ENCODE measurements at places on chromosomes 2 and 18.
A peak's percentile ranks its signal among the peaks of the same experiment; 100 is the strongest.

DNA sequence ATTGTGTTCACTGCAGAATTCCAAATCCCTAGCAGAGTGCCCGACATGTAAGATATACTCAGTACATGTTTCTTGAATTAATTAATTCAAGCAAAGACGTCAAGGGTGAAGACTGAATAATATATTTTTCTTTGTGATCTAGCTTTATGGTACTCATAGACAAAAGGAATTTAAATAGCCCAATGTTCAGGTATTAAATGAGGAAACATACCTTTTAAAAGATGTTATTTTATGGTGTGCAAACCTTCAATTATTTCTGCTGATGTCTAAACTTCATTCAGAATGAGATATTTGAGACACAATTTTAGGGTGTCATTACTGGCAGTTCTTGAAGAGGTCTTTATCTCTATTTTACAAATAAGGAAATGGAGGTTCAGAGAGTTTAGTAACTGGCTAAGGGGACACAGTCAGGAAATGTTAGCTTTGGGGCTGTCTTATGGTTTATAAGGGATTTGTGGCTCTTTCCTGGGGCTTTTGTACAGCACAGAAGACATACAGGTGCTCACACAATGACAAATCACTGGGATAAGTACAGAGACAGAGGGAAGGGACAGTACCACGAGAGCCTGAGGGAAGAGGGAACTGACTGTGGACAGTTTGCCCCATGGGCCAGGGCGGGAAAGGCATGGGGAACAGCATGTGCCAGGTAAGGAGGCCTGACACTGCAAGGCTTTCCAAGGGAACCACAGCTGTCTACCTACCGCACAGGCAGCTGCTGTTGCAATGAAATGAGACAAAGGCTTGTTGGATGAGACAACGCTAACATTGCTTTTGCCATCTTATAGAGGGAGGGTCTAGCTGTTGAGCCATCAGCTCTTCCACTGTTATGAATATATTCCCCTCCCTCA lies 155.3 kb downstream of the DDX1 start:
- no peak for DNase-seq

- DNase-seq, result no peak
Observed at GRCh38 chr18:35573531-35573930, 8.0 kb upstream of the GALNT1 start.

DNA sequence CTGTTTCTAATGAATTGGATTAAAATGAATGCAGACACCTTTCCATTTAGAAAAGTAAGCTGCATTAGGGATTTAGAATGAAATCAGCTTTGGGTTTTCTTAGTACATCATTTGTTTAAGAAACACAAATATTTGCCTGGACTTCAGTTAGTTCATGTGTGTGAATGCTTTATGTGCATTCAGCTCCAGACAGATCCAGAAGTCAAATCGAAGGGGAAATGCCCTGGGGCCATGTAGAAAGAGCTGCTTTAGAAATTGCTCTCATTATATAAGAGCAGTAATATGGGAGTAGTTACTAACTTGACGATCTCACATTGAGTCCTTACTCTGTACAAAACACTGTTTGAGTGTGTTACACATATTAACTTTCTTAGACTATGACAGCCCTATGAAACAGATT lies 88.0 kb upstream of the TTC39C start:
- DNase-seq, result no peak

GRCh38 chr2:104863468-104864279 lies 9.8 kb downstream of the POU3F3 start:
- no peak for DNase-seq

DNA sequence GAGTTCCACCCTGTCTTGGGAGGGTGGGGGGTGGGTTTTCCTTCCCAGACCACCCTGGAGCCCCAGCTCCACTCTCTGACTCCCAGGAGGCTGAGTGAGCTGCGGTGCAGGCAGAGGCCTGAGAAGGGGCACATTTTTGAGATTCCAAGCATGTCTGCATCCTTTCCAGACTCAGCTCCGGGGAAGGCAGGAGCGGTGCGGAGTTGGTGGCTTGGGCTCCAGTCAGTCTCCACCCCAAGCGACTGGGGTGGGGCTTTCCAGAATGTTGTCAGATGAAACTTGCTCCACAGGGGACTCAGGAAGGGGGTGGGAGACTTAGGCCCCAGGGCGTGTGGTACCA lies 44.2 kb upstream of the HS6ST1 start:
- no peak for DNase-seq

GRCh38 chr2:9708683-9709538 lies 78.1 kb upstream of the YWHAQ start:
- peak; percentile 7 for DNase-seq

DNA sequence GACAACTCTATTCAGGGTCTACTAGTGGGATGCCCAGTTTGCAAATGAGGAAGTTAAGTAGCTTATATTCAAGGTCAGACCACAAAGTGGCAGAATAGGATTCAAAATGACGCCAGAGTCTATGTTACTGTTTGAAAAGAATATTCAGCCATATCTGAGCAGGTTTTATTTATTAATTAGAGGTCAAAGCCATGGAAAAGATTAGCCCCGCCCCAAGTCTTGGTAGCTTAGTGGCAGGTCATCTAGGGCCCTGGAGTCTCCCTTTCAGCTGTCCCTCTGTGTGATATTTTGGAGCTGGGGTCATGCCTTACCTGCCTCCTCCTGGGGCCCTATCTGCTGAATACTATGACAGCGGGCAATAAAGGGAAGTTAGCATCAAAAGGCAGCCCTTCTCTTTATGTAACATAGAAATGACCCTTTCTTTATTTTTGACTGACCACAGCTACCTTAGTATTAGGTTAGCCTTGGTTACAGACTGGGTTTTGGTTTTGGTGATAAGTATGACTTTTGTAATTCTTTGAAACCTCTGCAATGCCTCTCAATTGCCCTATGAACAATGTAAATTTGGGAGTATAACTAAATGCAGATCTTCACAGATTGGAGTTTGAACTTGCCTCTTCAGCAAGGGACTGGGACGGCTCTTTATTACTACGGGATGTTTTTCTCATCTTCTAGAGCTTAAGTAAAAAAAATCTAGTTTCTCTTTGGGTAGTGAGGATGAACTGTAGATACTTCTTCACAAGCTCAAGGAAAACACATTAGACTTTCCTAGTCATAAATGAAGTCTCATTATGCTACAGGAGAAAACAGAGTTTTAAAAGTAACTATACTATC lies 153.0 kb upstream of the ITGA4 start:
- no peak for DNase-seq

GRCh38 chr2:84197901-84198300 lies 261.2 kb downstream of the SUCLG1 start:
- no peak for DNase-seq

DNA sequence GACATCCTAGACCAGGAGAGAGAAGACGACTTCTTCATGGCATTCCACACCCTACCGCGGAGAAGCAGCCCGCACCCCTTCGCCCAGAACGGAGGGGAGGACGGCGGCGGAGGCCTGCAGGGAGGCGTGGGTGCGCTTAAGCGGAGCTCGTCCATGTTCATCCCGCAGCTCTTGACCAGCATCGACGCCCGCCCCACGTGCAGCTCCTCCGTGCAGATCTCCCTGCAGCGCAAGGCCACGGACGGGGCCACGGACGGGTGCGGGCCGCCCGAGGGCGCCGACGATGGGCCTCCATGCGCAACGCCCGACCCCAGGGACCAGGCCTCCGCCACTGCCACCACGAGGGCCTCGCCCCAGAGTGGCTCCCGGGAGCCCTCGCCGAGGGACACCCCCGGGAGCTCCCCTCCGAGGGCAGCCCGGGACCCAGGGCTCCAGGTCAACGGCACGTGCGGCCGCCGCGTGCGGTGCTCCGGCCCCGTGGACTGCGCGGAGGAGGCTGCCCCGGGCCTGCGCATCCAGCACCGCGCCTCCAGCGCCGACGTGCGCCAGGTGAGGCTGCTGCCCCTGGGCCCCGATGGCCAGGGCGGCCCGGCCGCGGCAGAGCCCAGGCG lies 211.8 kb downstream of the NEDD4L start:
- DNase-seq, result no peak

GRCh38 chr2:22634167-22634566 lies 750.8 kb upstream of the KLHL29 start:
- no peak for DNase-seq

DNA sequence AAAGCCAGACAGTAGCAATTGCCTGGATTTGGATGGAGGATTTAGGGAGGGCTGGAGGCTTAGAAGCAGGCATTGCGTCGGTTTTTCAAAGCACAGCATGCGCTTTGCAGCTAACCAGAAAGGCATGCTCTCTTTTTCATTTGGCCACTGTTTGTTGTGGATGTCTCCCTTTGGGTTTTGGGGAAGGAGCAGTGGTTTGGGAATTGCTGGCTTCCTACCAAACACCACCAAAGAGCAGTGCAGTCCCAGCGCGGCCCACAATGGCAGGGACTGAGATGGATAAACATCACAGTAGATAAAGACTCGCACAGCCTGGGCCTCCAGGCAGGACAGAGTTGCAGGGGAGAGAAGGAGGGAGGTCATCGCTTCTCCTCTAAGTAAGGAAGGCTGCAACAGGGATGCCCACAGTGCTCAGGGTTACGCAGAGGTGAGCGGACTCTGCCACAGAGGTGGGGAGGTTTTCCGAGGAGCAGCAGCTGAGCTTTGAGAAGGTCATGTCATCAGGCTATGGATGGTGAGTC lies 148.5 kb downstream of the MYT1L start:
- no peak for DNase-seq

DNA sequence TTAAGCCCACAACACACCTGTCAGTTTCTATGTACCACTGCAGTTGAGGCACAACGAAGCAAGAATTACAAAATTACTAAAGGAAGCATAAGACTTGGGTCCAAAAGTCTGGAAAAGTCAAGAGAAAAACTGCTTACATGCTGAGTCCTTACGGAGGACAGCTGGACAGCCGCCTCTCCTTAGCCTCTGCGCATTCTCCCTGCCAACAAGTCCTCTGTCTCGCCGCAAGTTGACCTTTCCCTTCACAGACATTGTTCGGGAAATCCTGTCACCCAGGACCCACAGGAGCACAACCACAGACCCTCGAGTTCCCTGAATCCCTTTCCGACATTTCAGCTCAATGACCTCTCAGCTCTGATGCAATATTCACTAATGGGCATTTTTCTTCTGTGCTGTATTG lies 525.4 kb upstream of the SALL3 start:
- DNase-seq, result no peak

GRCh38 chr2:72220170-72220569 lies 72.5 kb upstream of the CYP26B1 start:
- no peak for DNase-seq

GRCh38 chr18:4077721-4078120 lies 377.4 kb downstream of the DLGAP1 start:
- DNase-seq, result no peak

- no peak for DNase-seq
Observed at GRCh38 chr2:45888167-45888566, 236.7 kb downstream of the PRKCE start.

GRCh38 chr2:106144621-106145331 lies 49.3 kb downstream of the UXS1 start:
- DNase-seq, result no peak

DNA sequence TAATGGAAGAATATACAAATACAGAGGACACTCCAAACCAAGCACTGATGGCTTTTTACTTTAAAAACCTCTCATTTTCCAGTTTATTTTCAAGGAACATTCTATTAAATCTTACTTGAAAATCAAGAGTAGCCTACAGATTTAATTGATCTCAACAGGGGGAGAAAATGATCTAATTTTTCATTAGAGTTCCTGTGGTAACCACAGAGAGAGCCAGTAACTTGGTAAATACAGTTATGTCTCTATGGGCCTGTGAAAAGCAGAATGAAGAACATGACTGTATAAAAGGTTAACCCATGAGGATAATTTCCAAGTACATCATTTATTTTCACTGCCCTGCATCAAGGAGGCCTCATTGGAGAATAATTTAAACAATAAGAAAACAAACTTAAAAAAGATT lies 39.8 kb upstream of the ITPRID2 start:
- no peak for DNase-seq

DNA sequence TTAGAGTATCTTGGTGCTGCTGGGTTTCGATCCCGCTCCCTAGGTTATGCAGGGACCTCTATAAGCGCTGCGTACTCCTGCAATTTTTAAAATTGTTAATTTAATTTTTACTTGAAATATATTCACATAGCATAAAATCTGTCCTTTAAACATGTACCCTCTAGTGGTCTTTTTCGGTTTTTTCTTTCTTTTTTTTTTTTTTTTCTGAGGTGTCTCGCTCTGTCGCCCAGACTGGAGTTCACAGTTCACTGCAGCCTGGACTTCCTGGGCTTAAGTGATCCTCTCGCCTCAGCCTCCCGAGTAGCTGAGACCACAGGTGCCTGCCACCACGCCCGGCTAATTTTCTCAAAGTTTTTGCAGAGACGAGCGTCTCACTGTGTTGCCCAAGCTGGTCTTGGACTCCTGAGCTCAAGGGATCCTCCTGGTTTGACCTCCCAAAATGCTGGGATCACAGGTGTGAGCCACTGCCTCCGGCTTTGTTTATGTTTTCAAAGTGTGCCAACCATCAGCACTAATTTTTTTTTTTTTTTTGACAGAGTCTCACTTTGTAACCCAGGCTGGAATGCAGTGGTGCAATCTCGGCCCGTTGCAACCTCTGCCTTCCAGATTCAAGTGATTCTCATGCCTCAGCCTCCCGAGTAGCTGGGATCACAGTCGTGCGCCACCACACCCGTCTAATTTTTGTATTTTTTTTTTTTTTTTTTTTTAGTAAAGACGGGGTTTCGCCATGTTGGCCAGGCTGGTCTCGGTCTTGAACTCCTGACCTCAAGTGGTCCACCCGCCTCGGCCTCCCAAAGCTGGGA lies 585 bp upstream of the MOB1A start:
- DNase-seq, result no peak

GRCh38 chr18:57027190-57027708 lies 119.6 kb upstream of the BOD1L2 start:
- DNase-seq, result no peak

- DNase-seq, result no peak
Observed at GRCh38 chr2:55992455-55992854, 68.9 kb upstream of the EFEMP1 start.

DNA sequence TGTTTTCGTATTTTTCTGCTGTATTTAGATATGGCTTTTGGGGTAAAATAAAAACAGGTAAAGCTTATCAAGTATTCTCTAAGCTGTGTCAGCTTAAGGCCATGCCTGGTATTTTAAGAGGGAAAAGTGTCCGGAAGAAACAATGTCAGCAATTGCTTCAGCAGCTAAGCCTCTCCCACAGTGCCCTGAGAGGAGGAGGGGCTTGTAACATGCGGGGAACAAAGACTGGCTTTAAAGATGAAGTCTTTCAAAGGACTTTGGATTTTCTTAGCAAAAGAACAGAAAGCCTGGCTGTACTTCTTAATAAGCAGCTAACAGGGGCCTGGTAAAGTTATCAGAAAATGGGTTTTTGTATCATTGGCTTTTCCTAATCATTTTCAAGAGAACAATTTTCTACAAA lies 102.8 kb downstream of the PXDN start:
- no peak for DNase-seq

DNA sequence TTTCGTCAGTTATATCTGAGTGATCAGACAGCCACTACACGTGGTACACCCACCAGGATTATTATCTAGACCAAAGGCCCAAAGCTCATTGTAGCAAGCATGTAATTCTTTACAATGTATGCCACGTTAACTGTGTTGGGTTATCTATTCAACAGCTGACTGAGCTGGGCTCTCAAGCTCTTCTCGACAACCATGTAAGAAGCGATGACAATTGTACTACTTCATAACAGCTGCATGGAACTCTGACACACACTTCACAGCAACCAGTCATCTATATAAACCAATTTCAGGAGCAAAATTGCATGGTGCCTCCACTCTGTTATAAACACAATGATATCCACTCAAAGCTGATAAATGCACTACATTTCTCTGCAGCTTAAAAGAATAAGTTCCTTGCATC lies 701.8 kb downstream of the NR4A2 start:
- no peak for DNase-seq
